ENCODE measurements at places on chromosomes 3 and 15. TPM values are rescaled to one million over a fixed set of nuclear protein-coding genes. Genes with fewer than 3 reads are reported as not detected.

DNA sequence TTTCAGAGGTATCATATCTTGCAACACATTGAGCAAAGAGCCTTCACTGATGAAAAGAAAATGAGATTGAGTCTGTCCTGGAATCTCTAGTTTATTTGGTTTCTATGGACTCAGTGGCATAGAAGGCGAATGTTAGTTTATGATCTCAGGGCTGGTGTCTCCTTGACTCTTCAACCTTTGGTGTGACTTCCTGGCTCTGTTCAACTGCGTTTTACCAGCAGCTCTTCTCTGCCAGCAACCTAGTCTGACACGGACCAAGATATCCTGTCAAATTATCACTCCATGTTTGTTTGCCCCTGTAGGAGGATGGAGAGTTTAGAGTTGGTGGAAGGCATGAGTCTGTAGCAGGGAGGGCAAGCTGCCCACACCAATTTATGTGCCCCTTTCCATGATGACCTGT is 82.9 kb upstream of the TBC1D5 start:
- DNase-seq = no peak

- DNase-seq = no peak
Observed at GRCh38 chr3:48716508-48716981, 476 bp downstream of the IP6K2 start.

DNA sequence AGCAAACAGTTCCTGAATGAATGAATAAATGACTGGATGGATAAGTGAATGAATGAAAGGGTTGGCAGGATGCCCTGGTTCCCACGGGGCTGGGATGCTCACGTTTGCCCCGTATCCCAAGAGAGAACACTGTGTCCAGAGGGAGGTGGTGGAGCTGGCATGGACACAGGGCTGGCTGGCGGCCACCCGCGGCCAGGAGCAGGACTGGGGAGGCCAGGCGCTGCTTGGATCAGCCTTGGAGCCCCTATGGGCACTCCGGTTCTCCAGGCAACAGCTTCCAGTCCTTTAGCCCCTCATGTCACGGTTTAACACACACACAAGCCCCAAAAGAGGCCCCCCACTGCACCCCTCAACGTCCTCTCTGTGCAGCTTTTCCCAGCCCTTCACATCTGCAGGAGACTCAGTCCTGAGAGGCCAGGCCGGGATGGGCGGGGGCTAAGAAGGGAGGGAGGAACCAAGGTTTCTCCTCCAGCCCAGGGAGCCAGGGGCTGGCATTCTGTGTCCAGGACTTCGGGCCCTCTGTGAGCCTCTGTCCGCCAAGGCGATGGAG is 86.0 kb upstream of the ALDH1L1 start:
- no peak for DNase-seq

DNA sequence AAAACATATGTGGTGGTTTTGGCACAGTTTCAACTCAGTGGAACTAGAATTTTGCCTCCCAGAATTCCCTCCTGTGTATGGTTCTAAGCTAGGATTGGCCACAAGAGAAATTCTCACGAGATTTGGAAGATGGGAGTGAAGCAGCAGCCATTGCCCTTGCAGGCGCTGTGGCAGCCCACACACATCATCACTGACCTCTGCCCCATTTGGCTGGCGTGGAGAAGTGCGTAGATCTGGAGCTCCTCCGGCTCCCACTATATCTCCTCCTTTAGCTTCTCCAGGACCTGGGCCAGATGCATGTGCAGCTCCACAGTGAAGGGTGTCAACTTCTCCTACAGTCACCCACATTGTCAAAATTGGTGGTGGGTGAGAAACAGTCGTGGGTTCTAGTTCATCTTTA is 199.6 kb downstream of the EFHB start:
- DNase-seq = no peak

GRCh38 chr3:42751609-42752008 is 21.4 kb downstream of the CCDC13 start:
- DNase-seq = no peak

GRCh38 chr15:47792231-47792630 is 74.9 kb downstream of the SEMA6D start:
- DNase-seq = no peak

DNA sequence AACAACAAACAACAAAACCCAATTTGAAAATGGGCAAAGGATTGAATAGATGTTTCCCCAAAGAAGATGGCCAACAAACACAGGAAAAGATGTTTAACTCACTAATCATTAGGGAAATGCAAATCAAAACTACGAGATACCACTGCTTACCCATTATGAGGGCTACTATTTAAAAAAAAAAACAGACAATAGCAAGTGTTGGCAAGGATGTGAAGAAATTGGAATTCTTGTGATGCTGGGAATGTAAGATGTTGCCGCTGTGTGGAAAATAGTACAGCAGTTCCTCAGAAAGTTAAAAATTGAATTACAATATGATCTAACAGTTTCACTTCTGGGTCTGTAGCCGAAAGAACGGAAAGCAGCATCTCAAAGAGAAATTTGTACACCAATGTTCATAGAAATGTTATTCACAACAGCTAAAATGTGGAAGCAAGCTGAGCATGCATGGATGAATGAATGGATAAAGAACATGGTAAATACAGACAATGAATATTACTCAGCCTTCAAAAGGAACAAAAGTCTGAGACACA is 121.9 kb downstream of the CHSY1 start:
- no peak for DNase-seq

GRCh38 chr3:144263706-144264105 is 292.1 kb downstream of the DIPK2A start:
- DNase-seq = no peak

- no peak for DNase-seq
Observed at GRCh38 chr15:29840926-29841325, 18.7 kb upstream of the TJP1 start.

DNA sequence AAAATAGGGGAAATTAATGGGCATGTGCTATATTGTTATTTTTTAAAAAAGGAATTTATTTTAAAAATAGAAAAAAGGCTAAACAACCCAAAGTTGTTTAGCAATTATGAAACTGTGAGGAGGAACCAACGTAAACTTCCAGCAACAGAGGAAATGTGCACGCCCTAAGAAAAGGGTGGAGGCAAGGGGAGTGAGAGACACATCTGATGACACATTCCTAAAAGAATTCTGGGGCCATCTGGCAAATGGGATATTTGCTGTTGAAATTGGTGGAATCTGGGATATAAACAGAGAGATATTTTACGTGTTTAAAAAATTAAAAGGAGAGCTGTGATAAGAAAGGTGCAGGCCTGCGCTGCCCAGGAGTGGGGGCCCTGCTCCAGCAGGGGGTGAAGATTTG is 50.8 kb upstream of the MUC13 start:
- DNase-seq = no peak

The CHRFAM7A gene
- total RNA-seq = 1.2 TPM

The WNT7A gene
- total RNA-seq = not detected

The PLCD1 gene
- total RNA-seq = 11.4 TPM
